ENCODE measurements at places on chromosomes 12 and 14. TPM values are rescaled to one million over a fixed set of nuclear protein-coding genes. Genes with fewer than 3 reads are reported as not detected.
A peak's percentile ranks its signal among the peaks of the same experiment; 100 is the strongest.

The PRICKLE1 gene
- 2.5 TPM for polyA plus RNA-seq

The LRRIQ1 gene
- polyA plus RNA-seq, result not detected

The C1S gene
- polyA plus RNA-seq, result 244 TPM

The BEST3 gene
- not detected for polyA plus RNA-seq

The BHLHE41 gene
- 4.8 TPM for polyA plus RNA-seq

The VRTN gene
- not detected for polyA plus RNA-seq

The NR4A1 gene
- 65.9 TPM for polyA plus RNA-seq

The SLC25A3 gene
- 668 TPM for polyA plus RNA-seq

The CD9 gene
- 180 TPM for polyA plus RNA-seq

The RBMS2 gene
- 9.8 TPM for polyA plus RNA-seq

The RNASE3 gene
- not detected for polyA plus RNA-seq

The CCDC85C gene
- 12.6 TPM for polyA plus RNA-seq

The CEP170B gene
- polyA plus RNA-seq, result 22.4 TPM

The PTPN6 gene
- polyA plus RNA-seq, result 92.4 TPM

The HOXC9 gene
- 0.04 TPM for polyA plus RNA-seq

The BDKRB2 gene
- polyA plus RNA-seq, result 6.0 TPM

The ZBTB1 gene
- 6.0 TPM for polyA plus RNA-seq

The GSKIP gene
- polyA plus RNA-seq, result 84.2 TPM

- no peak for DNase-seq
These were observed 26.4 kb upstream of the NOS1 start for GRCh38 chr12:117387832-117388231.

DNA sequence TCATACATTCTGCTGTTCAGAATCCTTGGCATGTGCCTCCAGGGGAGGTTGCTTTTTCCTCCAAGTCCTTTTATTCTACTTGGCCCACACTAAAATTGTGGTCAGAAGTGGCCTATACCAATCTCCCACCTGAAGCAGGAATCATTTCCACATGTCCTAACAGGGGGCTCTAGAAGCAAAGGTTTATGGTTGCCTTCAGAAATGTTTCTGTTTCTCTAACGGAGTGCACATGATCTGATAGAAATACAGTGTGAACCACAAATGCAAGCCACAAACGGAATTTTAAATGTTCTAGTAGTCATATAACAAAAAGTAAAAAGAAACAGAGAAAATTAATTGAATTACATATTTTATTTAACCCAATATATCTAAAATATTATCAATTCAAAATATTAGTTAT is 4.0 kb downstream of the PTGER2 start:
- DNase-seq, result no peak

- no peak for DNase-seq
These were observed 98.9 kb downstream of the RBM19 start for GRCh38 chr12:113867258-113867657.

DNA sequence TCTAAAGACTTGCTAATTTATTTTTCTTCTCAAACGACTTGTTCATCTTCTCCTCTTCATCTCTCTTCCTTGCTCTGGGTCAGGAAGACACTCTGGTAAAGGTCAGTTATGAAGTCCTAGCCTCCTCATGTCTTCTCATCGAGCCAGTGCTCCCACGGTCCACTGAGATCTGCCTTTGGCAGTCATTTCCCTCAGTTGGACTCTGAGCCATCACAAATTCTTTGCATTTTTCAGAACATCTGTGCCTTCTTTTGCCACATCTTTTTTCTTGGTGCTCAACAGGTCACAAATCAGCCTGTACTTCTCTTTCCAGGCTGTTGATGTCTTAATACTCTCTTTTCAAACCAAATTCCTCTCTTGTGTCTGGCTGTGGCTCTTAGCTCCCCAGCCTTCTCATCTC is 49.7 kb downstream of the IGF1 start:
- no peak for DNase-seq

DNA sequence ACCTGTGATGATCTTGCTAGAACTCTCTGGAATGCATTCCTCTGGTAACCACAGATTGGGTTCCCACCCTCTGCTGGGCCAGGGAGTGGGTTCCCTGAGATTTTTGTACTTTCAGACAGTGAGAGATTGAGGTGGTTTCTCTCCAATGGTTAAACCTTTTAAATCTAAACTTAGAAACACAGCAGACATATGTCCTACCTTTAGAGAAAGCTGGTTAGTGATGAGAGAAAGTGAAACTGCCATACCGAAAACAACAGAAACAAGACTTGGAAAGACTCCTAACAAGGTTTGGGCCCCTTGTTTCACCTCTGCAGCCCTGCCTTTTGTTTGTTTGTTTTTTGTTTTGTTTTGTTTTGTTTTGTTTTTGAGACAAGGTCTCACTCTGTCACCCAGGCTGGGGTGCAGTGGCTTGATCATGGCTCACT is 9.7 kb upstream of the SGPP1 start:
- no peak for DNase-seq

GRCh38 chr12:66934302-66935062 is 255.6 kb upstream of the GRIP1 start:
- DNase-seq, result no peak

- no peak for DNase-seq
These were observed 17.1 kb upstream of the YBX3 start for GRCh38 chr12:10740182-10740581.

DNA sequence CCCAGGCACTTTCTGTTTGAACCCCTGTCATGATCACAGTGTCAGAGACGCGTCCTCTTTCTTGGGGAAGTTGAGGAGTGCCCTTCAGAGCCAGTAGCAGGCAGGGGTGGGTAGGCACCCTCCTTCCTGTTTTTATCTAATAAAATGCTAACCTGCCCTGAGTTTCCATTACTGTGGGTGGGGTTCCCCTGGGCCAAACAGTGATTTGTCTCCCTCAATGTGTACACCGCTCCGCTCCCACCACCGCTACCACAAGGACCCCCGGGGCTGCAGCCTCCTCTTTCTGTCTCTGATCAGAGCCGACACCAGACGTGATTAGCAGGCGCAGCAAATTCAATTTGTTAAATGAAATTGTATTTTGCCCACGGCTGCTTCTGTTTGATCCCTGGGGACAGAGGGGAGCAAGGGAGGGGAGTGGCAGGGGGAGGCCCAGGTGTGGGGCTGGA is 5.1 kb downstream of the SHMT2 start:
- no peak for DNase-seq

DNA sequence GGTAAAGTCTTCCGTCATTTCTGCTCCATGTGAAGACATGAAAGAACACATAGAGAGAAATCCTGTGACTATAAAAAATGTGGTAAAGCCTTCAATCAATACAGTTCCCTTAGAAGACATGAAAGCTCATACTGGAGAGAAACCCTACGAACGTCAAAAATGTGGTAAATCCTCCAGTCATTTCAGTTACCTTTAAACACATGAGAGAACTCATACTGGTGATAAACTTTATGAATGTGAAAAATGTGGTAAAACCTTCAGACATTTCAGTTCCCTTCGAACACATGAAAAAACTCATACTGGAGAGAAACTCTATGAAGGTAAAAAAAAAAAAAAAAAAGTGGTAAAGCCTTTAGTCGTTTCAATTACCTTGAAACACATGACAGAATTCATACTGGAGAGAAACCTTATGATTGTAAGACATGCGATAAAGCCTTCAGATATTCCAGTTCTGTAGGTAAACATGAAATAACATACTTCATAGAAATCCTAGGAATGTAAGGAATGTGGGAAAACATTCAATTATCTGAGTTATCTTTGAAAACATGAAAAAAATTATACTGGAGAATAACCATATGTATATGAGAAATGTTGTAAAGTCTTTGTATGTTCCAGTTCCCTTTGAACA is 60.4 kb downstream of the MAP4K5 start:
- no peak for DNase-seq

GRCh38 chr12:98744680-98745079 is 99.6 kb downstream of the APAF1 start:
- no peak for DNase-seq

DNA sequence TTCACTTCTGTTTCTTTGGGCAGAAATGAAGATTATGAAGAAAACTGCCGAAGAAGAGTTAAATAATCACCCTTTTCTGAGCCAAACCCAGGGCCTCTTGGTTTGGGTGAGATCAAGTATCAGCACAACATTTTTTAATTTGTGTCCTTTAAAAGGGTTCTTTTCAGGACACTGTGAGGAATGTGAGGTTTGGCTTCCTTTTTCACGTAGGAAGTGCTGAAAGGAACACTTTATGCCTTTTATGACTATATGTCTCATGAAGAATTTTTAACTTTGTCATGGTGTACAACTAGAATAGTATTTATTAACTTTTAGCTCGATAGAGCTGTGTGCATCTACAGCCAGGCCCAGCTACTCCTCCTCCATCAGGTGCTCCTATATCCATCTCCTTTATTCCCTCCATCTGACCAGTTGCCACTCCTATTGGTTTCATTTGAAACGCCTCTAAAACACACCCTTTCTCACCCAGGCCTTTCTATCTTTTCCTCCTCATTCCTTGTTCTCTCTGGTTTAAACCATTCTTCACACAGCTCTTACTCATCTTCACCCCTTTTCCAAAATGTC is 103.6 kb upstream of the LRIG3 start:
- DNase-seq, result no peak

GRCh38 chr14:30252151-30252550 is 306.8 kb upstream of the G2E3 start:
- DNase-seq, result no peak

GRCh38 chr12:76020731-76021672 is 10.6 kb downstream of the PHLDA1 start:
- no peak for DNase-seq

DNA sequence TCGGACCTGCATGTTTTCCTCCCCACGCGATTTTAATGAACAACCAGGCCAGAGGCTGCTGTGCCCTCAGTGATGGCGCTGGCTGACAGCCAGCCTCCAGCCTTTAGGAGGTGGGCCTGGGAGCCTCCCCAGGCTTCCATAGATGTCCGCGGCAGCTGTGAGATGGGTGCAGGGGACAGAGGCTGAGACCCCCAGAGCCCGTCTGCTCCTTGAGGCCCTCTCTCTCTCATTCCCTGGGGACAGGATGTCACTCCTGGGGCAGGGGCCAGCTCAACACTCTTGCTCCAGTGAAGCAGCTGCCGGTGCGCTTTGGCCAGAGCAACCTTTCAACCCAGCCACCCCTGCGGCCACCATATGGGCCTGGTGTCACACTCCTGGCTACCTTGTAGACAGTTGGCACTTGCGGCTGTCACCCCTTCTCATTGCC is 24.8 kb downstream of the MVK start:
- no peak for DNase-seq

GRCh38 chr12:105332925-105333324 is 2.4 kb downstream of the C12orf75 start:
- no peak for DNase-seq

- DNase-seq, result peak; percentile 92
These were observed 45.7 kb upstream of the ITPR2 start for GRCh38 chr12:26878661-26879119.

DNA sequence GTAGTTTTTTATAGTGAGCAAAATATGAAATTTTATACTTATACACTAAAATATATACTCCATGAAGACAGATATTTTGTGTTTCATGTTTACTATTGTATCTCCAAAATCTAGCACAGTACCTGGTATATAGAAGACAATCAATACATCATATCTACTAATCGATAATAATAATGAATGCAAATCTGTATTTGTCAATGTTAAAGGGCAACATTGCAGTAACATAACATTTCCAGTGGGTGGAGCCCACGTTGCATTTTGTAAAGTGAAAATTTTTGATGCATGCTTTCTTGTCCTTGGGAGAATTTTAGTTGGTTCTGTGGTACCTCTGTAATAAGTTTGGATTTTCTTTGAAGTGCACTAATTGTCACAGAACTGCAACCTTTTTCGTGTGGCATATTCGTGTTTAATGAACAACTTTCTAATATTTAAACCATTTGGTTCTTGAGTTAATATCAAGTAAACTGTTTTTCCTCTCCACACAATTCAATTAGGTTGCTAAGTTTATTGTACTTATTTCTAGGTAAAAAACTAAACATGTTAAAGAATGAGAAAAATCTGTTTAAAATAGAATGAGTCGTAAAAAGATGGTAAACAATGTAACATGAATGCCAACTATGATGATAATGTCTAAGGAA is 47.4 kb downstream of the AVPR1A start:
- no peak for DNase-seq

GRCh38 chr12:110704750-110705149 is 15.8 kb upstream of the HVCN1 start:
- DNase-seq, result no peak

- DNase-seq, result no peak
These were observed 35.4 kb downstream of the SGPP1 start for GRCh38 chr14:63692310-63693020.

DNA sequence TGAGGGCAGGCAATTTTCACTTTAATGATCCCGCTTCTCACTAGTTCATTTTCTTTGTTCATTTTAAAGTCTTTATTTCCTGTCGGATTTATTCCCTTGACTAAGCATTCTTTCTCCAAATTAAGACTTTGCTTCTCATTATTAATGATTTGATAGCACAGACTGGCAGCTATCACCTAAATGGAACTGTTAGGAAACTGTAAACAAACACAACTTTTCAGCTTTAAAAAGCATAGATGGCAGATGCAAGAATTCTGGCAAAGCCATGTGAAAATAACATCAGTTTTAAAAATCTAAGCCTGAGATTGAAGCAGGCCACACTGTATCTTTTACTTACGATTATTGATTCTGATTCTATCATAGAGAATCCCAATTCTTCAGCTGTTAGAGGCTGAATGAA is 111.4 kb downstream of the GARIN6 start:
- DNase-seq, result no peak

GRCh38 chr12:3947781-3948180 is 74.6 kb upstream of the PARP11 start:
- no peak for DNase-seq

- DNase-seq, result no peak
These were observed 38.9 kb downstream of the STXBP6 start for GRCh38 chr14:25011095-25011494.

DNA sequence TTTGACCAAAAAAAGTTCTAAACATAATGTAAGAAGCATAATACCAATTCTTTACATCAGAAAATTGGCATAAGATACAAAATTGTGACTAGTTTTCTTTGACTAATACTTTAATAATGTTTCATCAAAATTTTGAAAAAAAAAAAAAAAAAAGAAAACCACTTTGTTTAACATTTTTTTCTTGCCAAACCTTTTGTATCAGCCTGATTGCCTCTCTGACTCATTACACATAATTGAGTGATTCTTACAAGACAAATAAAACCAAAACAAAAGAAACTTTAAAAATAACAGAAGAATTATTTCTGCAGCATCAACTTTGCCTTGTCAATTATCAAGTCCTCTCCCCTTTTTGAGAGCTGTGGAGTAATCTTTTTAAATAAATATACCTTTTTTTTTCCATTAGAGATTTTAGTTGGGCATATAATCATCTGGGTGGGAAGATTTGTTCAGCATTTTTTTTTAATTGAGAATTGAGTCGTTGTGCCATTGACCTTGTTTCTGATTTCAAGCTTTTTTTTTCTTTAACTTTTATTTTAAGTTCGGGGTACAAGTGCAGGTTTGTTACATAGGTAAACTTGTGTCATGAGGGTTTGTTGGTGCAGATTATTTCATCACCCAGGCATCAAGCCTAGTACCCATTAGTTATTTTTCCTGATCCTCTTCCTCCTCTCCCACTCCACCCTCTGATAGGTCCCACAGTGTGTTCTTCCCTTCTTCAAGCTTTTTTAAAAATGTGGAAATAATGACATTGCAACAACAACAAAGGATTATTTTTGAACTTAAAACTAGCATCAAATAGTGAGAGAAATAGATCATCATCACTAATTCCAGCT is 45.8 kb upstream of the HMGA2 start:
- DNase-seq, result no peak
